ENCODE measurements at places on chromosomes 4 and X. TPM values are rescaled to one million over a fixed set of nuclear protein-coding genes. Genes with fewer than 3 reads are reported as not detected.
A peak's percentile ranks its signal among the peaks of the same experiment; 100 is the strongest.

DNA sequence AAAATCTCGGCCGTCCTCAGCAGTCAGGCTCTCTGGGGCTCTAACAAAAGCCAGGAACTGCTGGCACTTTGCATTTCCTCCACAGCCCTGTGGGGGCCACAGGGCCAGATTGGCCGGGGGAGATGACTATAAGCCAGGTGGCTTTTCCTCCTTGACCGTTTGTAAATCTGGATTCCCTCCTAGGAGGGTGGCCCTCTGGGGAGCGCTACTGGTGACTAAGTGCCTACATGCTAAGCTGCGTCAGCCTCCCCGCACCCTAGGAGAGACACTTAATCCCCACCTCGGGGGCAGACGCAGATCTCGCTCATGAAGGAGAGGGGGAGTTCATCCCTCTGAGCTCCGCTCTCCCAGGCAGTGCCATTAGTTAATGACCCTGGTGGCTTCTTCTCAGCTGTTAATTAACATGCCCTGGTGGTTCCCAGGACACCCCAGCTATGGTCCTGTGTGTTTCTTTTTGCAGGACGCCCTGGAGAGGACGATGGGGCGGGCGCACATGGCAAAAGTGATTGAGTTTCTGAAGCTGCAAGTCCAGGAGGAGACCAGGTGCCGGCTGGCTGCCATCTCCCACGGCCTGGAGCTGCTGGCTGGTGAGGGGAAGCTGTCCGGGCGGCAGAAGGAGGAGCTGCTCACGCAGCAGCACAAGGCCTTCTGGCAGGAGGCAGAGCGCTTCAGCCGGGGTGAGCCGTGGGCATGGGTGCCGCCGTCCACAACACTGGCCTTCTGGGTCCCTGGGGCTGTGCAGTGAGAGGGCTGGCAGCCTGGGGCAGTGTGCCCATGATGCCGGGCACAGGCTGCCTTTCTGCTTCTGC is 41.6 kb downstream of the EVC start:
- no peak for DNase-seq

- no peak for DNase-seq
Measured at GRCh38 chr4:178306565-178306964, 864.3 kb upstream of the AGA start.

GRCh38 chr4:92232566-92232965 is 71.2 kb upstream of the GRID2 start:
- DNase-seq: no peak

PNMA5 gene
- 0.16 TPM for polyA plus RNA-seq

DNA sequence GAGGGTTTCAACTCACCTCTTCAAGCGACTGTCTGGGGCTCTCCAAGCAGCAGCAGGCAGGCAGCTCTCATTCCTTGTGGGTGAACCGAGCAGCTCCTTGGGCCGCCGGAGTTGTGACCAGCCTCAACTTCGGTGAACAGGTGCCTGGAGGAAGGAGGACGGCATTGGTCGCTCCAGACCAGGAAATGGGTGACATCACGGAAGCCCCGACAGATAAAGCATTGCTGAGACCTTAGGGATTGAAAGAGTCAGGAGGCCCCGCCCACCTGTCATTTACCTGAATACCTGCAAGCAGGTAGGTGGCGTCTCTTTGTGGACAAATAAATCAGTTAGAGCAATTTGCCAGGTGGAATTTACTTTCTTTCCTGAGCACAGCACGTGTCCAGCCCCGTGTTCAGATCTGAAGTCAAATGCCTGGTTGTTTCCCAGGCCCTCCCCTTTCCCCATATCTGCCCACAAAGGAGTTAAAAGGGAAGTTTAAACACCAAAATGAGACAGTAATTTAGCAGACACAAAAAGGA is at the start of gene LNX1:
TSS of gene LNX1 (minus strand) at position 115 of the 521 bp plus-strand sequence. CDS start 17,484 bp downstream, outside the sequence.
- DNase-seq: no peak

- DNase-seq: no peak
Measured at GRCh38 chrX:136417806-136418205, 69.9 kb upstream of the BRS3 start.

- no peak for DNase-seq
Measured at GRCh38 chrX:153310901-153311300, 10.7 kb downstream of the PNMA6F start.

GRCh38 chr4:141046255-141046654 is 87.0 kb downstream of the RNF150 start:
- DNase-seq: peak; percentile 19

DNA sequence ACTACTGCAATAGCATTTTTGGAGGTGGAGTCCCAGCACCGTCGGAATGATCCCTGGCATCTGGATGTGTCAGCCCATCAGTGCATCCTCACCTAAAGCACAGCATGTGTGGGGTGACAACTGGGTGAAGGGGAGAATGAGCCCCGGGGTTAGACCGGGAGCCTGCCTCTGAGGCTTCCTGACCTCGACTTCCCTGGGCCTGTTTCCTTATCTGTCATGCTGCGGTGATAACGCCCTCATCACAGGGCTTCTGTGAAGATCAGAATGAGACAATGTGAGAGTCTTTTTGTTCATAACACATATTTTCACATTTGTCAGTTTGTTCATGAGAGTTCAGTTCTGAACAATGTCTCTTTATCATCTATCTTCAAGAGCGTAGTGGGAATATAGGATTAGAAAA is 31.1 kb upstream of the PDLIM3 start:
- no peak for DNase-seq

DNA sequence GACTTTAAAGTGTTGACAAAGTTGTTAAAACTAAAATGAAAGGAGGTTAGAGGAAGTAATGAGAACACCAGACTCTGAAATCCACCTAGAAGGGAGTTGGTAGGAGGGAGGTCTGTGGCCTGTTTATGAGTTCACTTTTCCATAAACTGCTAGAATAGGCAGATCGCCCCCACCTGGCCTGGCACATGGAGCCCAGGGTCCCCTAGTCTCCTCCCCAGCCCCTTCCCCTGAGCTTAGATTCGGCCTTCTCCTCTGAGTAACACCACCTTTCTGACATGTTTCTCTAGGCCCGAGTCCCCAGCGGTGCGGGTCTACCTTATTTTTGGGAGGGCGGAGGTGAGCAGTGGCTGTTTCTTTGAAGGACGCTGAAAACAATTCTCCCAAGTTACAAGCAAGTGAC is 54.5 kb upstream of the FAT1 start:
- DNase-seq: no peak

- DNase-seq: no peak
Measured at GRCh38 chr4:44071959-44072955, 376.4 kb downstream of the KCTD8 start.

GRCh38 chrX:119708936-119709335 is 16.0 kb upstream of the SEPTIN6 start:
- DNase-seq: no peak

AMER1 gene
- 0.54 TPM for polyA plus RNA-seq
